ENCODE measurements at places on chromosomes 2 and 18.
A peak's percentile ranks its signal among the peaks of the same experiment; 100 is the strongest.

- ATAC-seq = no peak
These were observed 159.2 kb upstream of the SH3BP4 start for GRCh38 chr2:234792621-234793022.

- peak; percentile 33 for ATAC-seq
These were observed 9.4 kb upstream of the CRYBA2 start for GRCh38 chr2:219002395-219003266.

DNA sequence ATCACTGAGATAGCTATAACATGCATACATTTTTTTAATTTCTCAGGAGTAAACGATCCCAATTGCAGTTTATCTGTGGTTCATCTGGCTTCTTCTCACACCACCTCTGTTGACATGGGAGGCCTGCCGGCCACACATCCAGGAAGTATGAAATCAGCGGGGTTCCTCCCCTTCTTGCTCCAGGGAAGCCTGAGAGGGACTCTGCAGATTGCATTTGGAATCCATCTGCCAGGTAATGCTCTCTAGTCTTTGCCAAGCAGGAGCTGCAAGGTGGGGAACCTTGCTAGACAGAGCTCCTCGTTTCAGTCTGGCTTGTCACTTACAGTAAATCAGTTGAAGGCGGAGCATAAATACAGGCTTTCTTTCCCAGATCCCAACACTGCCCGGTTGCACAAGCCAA lies 49.9 kb downstream of the SOX11 start:
- ATAC-seq = no peak

- peak; percentile 58 for ATAC-seq
These were observed 522 bp upstream of the ZNF407 start for GRCh38 chr18:74597034-74597661.

GRCh38 chr2:133766164-133766832 lies 198.0 kb upstream of the NCKAP5 start:
- ATAC-seq = no peak

GRCh38 chr2:49021271-49021670 lies 133.0 kb downstream of the FSHR start:
- ATAC-seq = no peak

GRCh38 chr2:155157711-155158110 lies 459.2 kb downstream of the KCNJ3 start:
- ATAC-seq = no peak

- no peak for ATAC-seq
These were observed 112.5 kb upstream of the CREB1 start for GRCh38 chr2:207417301-207417718.

GRCh38 chr2:190655570-190655969 lies 6.7 kb downstream of the NAB1 start:
- no peak for ATAC-seq

GRCh38 chr2:177396703-177397460 lies 4.3 kb downstream of the AGPS start:
- peak; percentile 40 for ATAC-seq

DNA sequence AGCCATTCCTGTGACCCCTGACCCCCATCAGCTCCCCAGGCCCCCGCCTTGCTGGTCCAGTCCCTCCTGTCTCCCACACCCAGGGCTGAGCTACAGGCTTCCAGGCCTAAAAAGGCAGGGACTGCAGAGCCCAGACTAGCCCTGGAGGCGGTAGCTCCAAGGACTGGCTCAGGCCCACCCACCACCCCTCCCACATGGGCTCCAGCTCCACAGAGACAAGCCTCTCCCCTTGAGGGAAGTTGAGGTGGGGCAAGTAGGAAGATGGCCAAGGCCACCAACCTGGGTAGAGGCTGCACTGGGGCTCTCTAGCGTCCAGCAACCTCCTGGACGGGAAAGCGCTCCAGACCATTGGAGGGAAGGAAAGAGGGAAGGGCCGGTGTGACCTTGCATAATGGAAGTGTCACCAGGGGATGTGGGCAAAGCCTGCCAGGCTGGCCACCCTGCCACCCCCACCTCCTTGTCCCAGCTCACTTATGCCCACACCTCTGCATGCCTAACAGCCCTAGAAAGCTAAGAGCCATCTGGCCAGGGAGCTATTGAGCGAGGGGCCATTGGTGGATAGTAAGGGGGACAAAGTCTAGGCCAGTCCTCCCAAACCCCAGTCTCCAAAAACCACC lies 63.1 kb downstream of the TNS1 start:
- ATAC-seq = no peak

DNA sequence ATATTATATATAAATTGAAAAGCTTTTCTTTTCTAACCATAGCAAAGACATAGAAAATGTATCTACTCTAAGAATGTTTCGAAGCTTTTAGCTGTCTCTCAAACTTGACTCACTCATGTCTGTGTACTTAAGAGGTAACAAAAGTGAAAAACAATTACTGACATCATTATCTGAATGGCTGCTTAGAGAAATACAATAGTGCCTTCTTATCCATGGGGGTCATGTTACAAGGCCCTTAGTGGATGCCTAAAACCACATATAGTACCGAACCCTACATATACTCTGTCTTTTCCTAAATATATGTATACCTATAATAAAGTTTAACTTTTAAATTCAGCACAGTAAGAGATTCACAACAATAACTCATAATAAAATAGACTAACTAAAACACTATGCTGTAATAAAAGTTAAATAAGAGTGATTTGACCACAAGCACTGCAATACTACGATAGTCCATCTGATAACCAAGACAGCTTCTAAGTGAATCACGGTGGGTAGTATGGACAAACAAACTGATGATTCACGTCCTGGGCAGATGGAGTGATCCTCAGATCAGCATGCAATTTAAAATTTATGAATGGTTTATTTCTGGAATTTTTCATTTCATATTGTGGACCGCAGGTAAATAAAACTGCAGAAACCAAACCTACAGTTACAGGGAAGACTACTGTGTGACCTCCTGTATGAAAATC lies 246.2 kb downstream of the XIRP2 start:
- ATAC-seq = no peak

- ATAC-seq = no peak
These were observed 508.8 kb downstream of the ZEB2 start for GRCh38 chr2:144011098-144011497.

- no peak for ATAC-seq
These were observed 5.2 kb upstream of the ARID5A start for GRCh38 chr2:96531366-96531765.

- no peak for ATAC-seq
These were observed 137.9 kb downstream of the ICOS start for GRCh38 chr2:204074456-204074855.

DNA sequence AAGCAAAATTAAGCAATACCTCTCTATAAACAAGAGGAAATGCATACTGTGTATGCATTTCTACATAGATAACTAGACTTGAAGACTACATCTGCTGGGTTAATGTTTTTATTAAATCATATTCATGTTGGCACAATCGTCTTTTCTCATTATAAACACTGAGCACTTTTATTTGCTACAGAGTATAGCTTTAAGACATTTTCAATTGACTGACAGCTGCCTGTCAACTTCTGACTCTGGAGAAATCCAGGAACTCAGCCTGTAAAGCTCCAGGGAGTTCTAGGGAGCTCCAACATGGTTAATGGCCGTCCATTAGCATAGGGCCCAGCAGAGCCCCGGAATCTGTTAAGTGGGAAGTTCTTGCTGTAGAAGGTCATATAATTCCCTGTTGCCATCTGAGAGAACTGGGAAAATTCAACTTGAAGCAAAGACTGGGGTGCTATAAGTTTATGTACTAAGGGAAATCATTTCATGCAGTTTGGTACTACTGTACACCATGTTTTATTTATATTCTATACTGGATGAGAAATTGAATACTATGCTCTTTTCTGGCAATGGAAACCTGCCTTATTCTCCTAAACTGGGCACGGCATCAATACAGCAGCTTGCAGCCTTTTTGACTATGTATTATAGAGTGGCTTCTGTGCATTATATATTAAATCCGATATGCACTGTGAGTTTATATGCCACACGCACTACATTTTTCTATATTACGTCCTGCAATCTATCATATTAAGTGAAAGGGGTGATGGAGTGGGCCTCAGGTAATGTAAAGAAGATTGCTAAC lies 243.5 kb upstream of the ZNF521 start:
- ATAC-seq = no peak

DNA sequence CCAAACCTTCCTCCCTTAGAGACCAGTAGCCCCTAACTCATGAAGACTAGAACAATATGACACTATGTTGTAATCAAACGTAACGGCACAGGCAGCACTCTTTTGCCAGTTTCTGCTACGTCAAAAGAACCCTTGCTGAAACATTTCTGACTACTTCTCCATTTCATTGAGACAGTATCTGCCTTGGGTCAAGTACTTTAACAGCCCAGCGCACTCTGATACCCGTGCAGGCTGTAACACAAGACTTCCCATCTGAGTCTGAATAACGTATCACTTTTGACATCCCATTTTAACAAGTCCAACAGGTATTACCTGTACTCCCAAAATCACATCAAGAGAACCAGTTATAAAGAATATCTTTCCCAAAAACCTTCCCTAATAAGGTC lies 38.4 kb downstream of the TBC1D8 start:
- ATAC-seq = peak; percentile 46

- no peak for ATAC-seq
These were observed 58.5 kb downstream of the INPP5D start for GRCh38 chr2:233118648-233119000.

GRCh38 chr18:8351161-8351560 lies 258.1 kb upstream of the RAB12 start:
- peak; percentile 93 for ATAC-seq

DNA sequence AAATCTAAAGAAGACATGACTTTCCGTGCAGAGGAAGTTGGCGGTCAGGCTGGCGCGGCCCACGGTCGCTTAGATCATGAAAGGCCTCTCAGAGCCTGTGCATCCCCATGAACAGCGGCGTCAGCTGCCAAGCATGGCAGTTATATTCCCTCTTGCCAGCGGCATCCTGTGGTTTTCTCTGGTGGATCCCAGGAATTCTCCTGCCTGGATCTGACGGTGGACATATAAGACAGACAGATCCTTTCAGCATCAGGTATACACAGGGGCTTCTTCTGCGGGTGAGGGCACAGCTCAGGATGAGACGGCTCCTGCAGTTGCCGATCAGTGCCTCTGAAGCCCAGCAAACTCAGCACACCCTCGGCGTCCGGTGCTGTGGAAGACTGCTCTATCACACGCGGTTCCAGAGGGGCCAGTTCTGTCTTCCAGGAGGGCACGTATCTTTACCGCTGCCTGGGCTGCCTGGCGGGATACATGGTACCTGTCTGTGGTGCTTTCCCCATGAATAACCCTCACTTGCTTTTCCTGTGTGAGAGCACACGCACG lies 157.8 kb downstream of the LDLRAD4 start:
- ATAC-seq = no peak

GRCh38 chr18:44516450-44516849 lies 164.2 kb upstream of the SETBP1 start:
- no peak for ATAC-seq

DNA sequence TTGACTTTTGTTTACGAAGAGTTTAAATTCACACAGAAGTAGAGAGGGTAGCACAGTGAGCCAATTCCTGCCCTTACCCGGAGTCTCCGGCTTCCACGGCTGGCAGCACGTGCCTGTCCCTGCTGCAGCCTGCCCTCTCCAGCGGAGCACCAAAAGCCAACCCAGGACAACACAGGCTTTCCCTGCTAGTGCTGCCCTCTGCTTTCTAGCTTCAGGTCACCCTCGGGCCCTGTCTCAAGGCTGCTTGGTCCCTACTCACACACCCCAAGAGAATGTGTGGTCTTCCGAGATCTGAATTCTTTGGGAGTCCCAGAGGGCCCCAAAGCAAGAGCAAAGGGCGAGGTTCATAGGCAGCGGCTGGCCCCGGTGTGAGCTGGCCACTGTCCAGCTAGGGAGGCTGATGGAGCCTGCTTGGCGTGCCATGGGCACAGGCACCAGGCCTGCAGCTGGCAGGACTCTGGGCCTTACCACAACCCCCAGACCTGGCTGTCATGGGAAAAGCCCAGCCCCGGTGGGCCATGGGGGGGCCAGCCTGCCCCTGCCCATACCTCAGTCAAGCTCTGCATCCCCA lies 7.0 kb upstream of the HS6ST1 start:
- no peak for ATAC-seq

DNA sequence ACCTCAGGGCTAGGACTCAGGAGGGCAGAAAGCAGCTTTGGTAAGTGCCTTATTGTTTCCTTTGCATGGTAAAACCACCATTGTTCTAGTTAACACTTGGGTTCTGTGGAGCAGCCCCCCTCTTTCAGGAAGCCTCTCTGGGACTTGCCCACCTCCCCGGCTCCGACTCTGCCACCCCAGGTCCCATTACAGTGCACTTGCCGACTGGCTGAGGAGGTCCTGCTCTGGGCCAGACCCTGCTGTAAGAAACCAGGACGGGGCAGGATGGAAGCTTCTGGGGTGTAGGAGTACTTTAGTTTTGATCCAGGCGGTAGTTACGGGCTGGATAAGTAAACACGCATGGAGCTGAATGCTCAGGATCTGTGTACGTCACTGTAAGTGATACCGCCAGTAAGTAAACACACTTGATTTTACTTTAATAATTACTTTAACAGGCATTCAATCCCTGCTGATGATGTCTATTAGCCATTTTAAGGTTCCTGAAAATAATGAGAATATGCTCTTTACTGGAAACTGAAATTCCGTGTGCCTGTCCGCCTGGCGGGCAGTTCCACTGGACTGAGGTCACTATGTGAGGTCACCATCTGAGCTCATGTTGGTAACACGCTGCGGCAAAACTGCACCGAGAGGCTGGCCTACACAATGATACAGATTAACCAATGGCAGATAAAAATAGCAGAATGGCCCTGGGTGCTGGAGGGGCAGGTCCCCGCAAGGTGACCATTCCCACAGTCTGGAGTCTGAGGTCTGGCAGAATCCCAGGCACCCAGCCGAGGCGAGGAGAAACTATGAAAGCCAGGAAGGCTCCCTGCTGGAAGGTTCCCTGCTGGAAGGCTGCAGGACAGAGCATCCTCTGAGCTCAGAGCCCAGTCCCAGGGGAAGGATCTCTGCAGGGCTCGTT lies 25.2 kb downstream of the HS1BP3 start:
- ATAC-seq = no peak

- ATAC-seq = no peak
These were observed 172.5 kb upstream of the RAB6C start for GRCh38 chr2:129806990-129807389.

DNA sequence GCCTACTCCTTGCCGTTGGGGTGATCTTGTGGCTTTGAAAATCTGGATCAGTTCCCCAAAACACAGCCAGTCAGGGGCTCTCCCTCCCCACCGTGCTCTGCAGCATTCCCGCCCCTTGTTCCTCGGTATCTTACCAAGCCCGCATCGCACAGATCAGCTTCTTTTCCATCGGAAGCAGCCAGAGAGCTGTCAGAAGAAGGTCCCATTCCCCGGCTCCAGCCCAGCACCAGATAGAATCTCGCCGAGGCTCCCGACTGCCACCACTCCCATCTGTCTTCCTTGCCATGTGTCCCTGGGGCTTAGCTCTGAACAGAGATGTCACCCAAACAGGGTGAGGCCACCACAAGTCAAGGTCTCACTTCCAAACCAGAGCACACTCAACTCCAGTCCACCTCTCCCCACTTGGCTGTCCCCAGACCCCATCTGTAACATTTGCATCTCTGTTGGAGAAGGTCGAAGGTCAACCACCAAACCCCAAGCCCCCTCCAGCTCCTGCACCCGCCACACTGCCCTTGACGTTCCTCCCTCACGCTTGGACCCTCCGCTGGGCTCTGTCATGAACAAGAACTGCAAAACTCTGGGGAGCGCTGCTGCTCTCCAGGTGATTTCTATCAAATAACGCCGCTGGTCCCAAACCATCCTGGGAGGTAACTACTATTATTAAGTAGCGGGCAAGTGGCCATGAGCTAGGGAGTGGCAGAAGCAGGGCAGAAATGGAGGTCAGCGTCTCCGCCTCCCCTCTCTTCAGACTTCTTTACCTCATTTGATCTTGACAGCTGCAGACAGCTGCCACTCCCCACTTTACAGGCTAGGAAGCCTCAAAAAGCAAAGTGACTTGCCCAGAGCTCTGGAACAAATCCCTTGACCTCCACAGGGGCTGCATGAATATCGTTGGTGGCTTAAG lies 70.0 kb upstream of the TAF1B start:
- ATAC-seq = no peak

GRCh38 chr2:28960401-28960800 lies 20.7 kb upstream of the TOGARAM2 start:
- ATAC-seq = no peak
